Skin of body (tissue), 3 donors: ENCODE measurements at places on chromosomes 3 and 15. TPM values are rescaled to one million over a fixed set of nuclear protein-coding genes. Genes with fewer than 3 reads are reported as not detected.

DNA sequence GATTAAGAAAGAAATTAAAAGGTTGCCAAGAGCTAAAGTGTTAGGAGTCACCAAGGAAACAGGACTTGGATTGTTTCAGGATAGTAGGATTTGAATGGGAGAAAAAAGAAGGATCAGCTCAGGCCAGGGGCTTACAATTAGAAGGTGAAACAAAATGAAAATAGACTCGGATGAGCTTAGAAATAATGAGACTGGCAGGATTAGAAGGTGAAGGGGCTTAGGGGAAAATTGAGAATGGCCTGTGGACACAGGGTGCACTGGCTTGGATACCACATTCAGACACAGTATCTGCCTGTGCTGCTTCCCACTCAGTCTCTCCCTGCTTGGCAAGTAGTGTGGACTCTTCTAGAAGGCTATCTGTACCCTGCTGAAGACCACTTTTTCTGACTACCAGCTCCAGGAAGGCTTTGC is 206.1 kb upstream of the ATP10A start:
- no peak for DNase-seq

ARRDC4 gene
- 25.4 TPM for total RNA-seq

DNA sequence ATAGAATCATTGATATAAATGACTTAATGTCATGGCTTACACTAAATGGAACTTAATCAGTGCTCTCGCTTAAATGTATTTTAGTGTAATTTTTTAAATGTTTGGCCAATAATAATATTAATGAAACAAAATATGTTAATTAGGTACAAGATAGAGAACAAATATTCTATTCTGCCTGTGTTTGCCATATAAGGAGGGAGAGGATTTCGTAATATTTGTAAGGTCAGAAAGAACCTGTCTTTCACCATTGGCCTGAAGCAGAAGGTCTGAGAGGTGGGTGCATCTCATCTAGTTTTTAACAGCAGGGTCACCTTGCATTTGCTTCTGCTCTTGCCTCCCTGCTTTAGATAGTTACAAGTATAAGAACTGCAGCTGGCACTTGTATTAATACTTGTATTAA is 2.5 kb downstream of the GPR87 start:
- no peak for DNase-seq

DNA sequence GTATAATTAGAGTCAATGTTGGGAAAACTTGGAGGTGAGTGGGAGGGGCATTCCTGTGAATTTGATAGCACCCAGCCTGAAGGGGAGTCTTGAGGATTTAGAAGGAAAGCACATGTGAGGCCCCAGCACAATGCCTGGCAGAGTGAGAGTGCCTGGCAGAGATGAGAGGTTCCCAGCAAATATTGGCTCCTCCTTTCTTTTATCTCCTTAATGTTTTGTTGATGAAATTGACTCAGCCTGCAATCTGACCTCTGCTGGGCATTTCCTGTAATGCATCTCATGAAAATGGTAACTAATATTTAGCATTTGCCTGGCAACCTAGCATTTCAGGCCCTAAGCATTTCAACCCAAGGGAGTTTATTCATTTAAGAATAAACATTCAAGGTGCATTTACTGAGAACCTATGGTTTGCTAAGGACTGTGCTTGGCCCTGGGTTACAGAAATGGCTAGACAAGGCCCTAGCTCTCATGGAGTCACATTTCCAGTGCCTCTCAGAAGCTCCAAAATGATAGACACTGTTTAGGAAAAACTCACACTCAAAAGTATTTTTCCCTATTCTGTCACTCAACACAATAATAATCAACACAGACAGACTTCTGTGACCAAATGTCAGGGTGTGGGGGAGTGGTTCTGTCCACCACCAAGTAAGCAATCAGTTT is 19.0 kb downstream of the PDHB start:
- peak; percentile 55 for DNase-seq

GRCh38 chr15:30943654-30944335 is 40.1 kb downstream of the FAN1 start:
- no peak for DNase-seq

- peak; percentile 60 for DNase-seq
These were observed 70.8 kb upstream of the ZBTB20 start for GRCh38 chr3:115217678-115218451.

GRCh38 chr3:38579551-38580449 is 69.7 kb downstream of the SCN5A start:
- DNase-seq = peak; percentile 30

CFAP100 gene
- not detected for total RNA-seq
